Left lung (tissue), 14 donors: ENCODE measurements at places on chromosomes 7 and 10. TPM values are rescaled to one million over a fixed set of nuclear protein-coding genes. Genes with fewer than 3 reads are reported as not detected.

CAMK2G gene
- 38.1 TPM for polyA plus RNA-seq

PDE1C gene
- polyA plus RNA-seq: 2.0 TPM

DNA sequence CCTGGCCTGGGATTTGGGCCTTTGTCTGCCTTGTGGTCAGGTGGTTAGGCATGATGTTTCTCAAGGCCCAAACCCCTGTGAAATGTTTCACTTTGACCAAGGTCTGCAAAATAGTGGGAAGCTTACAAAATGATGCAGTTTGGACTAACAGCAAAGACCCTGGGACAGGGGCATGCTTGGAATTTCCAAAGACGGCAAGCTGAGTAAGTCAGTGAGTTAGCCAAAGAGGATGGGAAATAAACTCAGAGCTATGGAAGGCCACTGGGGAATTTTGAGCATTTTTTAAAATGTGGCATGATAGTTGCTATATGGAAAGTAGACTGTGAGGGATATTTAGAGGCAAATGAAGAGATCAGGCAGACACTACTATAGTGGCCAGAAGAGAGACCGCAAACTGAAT is 31.6 kb upstream of the PPP1R3C start:
- no peak for DNase-seq

DYDC2 gene
- polyA plus RNA-seq: 4.2 TPM

DNA sequence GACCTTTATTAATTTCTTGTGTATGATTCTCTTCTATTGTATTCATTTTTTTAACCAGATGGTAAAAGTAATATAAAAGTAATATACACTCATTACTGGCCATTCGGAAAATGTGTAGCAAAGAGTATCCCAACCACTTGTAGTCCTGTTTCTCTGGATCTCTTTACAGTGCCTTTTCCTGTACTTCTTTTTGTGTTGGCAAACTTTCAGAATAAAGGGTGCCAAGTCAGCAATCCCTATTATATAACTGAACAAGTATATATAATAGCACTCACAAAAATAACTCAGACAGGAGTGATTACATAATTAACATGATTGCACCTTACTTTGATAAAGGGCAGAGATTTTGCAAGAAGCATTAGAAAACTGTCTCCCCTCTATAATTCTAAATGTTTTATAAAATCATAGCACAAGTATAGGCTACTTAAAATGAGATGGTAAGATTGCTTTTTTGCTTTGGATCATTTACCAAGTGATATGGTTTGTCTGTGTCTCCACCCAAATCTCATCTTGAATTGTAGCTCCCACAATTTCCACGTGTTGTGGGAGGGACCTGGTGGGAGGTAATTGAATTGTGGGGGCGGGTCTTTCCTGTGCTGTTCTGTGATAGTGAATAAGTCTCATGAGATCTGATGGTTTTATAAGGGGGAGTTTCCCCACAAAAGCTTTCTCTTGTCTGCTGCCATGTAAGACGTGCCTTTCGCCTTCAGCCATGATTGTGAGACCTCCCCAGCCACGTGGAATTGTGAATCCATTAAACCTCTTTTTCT is 41.5 kb upstream of the EPC1 start:
- DNase-seq: no peak

DNA2 gene
- polyA plus RNA-seq: 14.6 TPM

EBLN1 gene
- polyA plus RNA-seq: not detected

AGMO gene
- polyA plus RNA-seq: 0.54 TPM
